ENCODE measurements at places on chromosomes 6 and 20.
A peak's percentile ranks its signal among the peaks of the same experiment; 100 is the strongest.

DNA sequence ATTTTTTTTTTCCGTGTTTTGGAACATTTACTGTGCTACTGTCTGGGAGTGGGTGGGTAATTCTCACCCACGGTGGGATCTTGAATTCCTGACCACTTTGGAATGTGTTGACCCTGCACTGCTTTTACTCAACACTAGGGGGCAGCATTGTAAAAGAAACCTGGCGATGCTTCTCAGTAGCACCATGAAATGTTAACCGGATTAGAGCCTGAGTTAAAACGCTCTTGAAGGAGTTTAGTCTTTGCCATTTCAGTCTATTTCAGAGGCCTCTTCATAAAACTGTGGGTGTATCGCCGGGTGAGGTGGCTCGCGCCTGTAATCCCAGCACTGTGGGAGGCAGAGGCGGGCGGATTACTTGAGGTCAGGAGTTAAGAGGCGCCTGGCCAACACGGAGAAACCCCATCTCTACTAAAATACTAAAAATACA lies 114.4 kb upstream of the PRND start:
- DNase-seq = peak; percentile 28

GRCh38 chr20:38866265-38867061 lies 59.8 kb upstream of the FAM83D start:
- DNase-seq = no peak

DNA sequence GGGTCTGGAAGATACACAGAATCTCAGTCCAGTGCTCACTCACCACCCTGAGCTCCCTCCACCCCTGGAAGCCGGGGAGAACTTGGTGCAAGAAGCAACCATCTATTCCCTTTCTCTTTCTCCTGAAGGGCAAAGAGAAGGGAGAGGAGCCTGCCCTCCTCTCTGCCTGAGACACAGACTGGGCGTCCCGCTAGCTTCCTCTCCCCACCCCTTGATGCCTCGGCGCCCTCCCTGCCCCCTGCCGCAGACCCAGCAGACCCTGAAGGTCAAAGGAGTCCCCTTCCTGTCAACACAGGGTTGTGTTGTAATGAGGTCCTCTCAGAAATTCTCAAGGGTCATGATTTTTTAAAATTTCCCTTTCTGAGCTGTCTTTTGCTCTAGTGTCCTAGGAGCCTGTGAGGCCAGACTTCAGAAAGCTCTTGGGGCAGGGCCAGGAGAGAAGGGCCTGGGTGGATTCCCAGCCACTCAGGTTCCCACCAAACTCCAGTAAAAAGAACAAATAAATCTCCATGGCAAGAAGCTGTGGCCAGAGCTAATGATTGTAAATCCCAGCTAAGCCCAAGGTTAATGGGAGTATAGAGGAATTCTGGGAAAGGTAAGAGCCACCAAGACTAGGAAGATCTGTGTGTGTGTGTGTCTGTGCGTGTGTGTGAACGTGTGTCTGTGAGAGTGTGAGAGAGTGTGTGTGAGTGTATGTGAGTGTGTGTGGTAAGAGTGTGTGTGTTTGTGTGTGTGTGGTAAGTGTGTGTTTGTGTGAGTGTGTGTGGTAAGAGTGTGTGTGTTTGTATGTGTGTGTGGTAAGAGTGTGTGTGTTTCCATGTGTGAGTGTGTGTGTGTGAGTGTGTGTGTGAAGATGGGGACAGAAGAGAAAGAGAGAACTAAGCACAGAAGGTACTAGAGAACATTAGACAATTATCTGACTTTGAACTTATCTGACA lies 1.1 kb upstream of the JPH2 start:
- DNase-seq = no peak

- no peak for DNase-seq
Measured at GRCh38 chr20:4763261-4763660, 41.6 kb downstream of the PRND start.

- DNase-seq = no peak
Measured at GRCh38 chr6:167650730-167651317, 175.9 kb upstream of the AFDN start.

DNA sequence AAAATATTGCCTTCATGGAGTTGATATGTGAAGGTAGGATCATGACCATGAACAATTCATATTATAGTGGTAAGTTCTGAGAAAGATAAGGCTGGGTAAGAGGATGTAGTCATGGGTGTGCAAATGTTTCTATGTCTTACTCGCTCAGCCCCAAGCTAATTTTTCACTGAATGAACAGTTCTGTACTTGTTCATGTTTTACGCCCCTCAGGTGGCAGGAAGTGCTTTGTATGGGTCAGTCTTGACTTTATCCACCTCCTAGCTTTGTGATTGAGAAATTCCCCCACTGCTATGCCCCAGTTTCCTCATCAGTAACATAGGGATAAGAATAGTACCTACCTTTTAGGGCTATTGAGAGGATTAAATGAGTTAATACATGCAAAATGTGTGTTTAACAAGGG lies 148.2 kb upstream of the KCNG1 start:
- no peak for DNase-seq

DNA sequence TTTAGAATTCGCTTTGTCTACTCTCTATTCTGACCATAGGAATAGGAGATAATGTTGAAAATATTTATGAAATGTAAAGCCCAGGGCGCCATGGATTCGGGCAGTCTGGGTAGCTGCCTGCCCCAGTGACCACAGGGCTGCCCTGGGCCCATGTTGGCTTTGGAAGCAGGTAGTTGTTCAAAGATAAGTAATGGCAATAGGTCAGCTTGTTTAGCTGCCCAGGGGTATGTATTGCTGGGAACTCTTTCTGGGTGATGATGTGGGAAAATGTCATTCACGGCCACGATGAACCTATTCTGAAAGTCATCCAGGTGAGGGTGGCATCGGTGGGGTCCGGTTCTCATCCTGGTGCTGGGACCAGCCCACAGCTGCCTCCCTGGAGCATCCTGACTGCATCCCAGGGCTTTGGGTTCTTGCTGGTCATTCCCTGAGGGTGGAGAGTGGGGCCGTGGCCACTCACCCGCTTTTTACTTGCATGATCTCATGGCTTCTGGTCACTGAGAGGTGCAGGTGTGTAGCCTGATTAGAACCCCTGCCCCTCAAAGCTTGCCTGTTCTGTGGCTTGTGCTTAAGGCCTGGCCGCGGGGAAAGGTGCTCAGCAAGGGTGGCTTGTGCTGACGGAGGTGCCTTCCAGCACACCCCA lies 102.8 kb downstream of the ERMARD start:
- DNase-seq = no peak

- peak; percentile 37 for DNase-seq
Measured at GRCh38 chr20:38764567-38765318, 16.5 kb downstream of the ACTR5 start.

GRCh38 chr6:136772685-136773472 lies 19.4 kb downstream of the MAP3K5 start:
- no peak for DNase-seq

- DNase-seq = no peak
Measured at GRCh38 chr6:29631209-29631810, 1.7 kb downstream of the GABBR1 start.

- no peak for DNase-seq
Measured at GRCh38 chr20:34564833-34565232, 6.3 kb downstream of the MAP1LC3A start.

- DNase-seq = no peak
Measured at GRCh38 chr6:77463308-77463860, at the start of gene HTR1B. HTR1B (minus strand) TSS chr6:77463491; CDS start chr6:77463403, 88 bp downstream.

DNA sequence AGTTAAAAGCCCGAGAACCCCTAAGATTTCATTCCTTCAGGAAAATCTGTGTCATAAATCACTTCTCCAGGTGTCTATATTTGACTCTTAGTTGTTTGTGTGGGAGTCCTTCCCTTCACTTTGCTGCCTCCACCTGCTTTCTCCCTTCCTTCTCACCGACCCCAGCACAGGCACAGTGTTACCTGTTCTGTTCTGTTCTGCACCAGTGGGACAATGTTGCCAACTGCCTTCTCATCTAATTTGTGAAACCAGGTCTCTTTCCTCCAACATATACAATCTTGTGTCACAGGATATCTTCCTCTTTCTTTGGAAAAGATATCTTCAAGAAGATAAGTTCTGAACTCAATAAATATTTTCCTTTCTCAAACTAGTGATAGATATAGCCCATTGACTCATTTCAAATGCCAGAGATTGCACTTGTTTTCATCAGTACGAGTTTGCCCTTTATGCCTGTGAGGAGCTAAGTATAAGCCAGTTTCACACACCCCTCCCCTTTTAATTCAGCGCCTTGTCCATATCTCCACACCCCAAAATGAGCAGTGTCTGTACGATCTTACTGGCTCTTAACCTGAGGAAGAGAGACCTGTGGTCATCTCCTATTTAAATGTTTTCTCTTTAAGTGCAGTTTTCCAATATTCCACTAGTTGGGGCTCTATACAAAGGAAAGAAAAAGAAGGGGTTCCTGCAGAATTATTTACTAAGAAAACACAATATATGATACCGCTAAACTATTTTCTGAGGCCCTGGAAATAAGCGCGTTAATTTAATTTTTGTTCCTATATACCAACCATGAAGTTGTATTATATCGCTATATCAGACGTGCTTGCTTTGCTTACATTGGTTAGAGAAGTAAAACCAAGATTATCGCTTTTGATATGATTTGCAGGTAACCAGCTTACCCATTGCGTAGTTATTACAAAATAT lies 81.6 kb upstream of the PREP start:
- no peak for DNase-seq

- DNase-seq = no peak
Measured at GRCh38 chr20:58984691-58985090, 3.6 kb downstream of the NELFCD start.

- DNase-seq = no peak
Measured at GRCh38 chr6:46923476-46923875, 1.7 kb upstream of the ADGRF5 start.

- no peak for DNase-seq
Measured at GRCh38 chr6:36492092-36492491, 49.3 kb downstream of the KCTD20 start.

GRCh38 chr6:22940581-22941290 lies 371.4 kb downstream of the HDGFL1 start:
- DNase-seq = no peak

- no peak for DNase-seq
Measured at GRCh38 chr6:11380969-11381744, 148.7 kb upstream of the NEDD9 start.

DNA sequence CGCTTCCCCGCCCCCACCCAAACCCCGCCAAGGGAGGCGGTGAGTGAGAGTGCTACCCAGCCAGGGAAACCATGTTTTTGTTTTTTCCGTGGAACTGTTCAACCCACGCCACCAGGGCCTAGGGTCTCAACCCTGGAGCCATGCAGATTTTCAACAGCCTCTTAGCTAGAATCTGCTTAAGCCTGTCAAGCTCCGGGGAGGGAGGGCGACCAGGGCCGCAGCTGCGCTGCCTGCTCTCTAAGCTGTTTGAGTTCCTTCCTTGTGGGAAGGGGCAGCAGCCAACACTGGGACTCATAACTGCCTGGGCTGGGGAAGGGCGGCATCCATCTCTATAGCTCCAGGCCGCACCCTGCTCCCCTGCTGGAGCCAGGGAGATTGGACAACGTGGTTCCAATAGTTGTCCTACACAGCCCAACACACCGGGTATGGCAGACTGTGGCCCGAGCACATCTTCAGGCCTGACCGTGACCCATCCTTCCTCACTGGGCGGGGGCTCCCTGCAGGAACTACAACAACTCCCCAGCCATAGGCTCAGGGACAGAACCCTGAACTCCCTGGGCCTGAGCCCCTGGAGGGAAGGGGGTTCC lies 1065.7 kb upstream of the MANEA start:
- DNase-seq = no peak

DNA sequence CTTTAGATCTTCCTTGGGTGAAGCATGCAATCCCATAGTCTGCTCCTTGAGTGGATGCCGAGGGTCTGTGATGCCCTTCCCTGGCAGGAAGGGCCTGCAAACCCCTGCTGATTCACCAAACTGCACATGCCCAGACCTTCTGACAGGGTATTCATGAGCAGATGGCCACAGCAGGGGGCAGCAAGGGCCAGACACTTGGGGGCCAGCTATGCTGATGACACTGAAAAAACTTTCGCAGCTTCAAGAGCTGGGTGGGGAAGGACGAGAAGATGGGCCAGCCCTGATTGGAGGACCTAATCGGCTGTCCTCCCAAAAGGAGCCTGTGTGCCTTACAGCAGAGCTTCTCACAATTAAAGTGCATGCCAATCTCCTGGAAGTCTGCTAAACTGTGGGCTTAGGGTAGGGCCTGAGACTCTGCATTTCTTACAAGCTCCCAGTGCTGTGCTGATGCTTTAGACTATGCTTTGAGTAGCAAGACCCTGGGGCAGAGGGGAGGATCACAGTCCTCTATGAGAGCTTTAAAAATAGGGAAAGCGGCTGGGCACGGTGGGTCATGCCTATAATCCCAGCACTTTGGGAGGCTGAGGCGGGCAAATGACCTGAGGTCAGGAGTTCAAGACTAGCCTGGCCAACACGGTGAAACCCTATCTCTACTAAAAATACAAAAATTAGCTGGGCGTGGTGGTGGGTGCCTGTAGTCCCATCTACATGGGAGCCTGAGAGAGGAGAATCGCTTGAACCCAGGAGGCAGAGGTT lies 15.2 kb upstream of the GDAP1L1 start:
- DNase-seq = no peak

GRCh38 chr20:856361-856775 lies 22.9 kb downstream of the FAM110A start:
- peak; percentile 22 for DNase-seq

DNA sequence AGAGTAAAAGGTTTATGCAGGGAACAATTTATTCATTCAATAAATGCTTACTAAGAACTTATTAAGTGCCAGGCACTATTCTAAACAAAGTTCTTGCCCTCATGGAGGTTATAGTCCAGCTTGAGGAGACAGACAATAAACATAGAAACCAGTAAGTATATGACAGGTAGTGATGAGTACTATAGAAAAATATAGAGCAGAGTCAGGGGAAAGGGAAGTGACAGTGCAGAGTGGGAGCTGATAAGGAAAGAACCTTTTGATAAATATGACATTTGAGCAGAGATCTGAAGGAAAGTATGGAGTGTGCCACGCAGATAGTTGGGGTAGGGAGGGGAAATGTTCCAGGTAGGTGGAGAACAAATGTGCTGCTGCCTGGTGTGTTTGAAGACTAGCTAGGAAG lies 12.1 kb downstream of the ACSS2 start:
- DNase-seq = no peak

DNA sequence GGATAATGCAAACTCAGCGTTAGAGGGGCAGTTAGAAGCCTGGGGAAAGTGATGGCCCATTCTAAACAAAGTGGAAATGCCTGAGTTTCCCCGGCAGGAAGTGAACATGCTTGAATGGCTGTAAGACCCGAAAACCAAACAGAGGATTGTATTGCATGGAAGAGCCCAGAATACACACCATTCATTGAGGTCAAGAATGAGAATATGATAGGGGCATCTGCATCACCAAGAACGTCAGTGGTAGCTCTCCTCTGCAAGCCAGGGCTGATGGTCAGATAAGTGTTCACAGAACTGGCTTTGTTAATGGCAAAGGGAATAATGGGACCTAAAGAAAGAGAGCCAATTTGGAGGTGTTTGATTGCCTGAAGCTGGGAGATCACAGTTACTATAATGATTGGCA lies 663.4 kb downstream of the KHDRBS2 start:
- no peak for DNase-seq
